Endothelial cell (in vitro differentiated cells): ENCODE measurements at places on chromosomes 2 and 18. TPM values are rescaled to one million over a fixed set of nuclear protein-coding genes. Genes with fewer than 3 reads are reported as not detected.

The VWA3B gene
- total RNA-seq = not detected

The STON1 gene
- total RNA-seq = 3.1 TPM

The SULT1C4 gene
- total RNA-seq = 22.6 TPM

The CCDC141 gene
- 0.67 TPM for total RNA-seq

The ETAA1 gene
- total RNA-seq = 12.6 TPM

The GRHL1 gene
- 1.7 TPM for total RNA-seq

The ORMDL1 gene
- 60.7 TPM for total RNA-seq

The ZEB2 gene
- total RNA-seq = 109 TPM

The ST6GAL2 gene
- 10.9 TPM for total RNA-seq

The NOL4 gene
- total RNA-seq = 0.67 TPM
